Kidney glomerular epithelial cell (primary cell): ENCODE measurements at places on chromosomes 5 and 9.

DNA sequence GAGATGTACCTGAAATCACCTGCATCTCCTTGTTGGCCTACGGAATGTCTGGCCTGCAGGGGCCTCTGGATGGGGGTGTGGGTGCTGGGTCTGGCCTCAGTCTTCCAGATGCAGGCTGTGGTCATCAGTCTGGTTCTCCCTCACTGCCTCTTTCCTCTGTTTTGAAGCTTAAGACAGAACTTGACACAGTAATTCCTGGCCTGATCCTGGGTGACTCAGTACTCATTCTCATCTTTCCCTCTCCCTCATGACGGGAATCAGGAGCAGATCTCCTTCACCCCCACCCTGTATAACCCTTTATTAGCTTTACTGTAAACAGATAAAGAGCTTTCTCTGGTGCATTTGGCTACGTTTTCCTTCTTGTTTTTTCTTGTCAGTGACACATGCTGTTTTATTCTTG, 89.3 kb upstream of the ADAMTS16 start:
- peak; percentile 33 for DNase-seq

- no peak for DNase-seq
Observed at GRCh38 chr9:119905724-119906123, 536.5 kb upstream of the BRINP1 start.

GRCh38 chr9:35198191-35198590, 36.4 kb downstream of the UNC13B start:
- DNase-seq = no peak

DNA sequence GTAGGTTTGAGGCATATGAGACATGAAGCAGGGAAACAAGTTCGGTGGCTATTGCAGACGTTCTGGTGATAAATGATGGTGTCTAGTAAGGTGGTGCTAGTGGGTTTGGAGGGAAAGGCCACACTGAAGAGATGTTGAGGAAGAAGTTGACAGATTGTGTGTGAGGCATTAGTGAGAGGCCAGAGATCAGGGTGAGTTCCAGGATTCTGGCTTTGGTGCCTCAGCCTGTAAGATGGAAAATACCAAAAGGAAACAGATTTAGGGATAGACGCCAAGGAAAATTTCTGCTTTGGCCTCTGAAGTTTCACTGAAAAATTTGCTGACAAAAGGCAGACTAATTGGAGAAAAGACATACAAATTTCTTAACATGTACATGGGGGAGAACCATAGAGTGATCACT, 6.4 kb upstream of the PAIP1 start:
- DNase-seq = no peak

- DNase-seq = no peak
Observed at GRCh38 chr5:87141544-87141943, 126.1 kb upstream of the RASA1 start.

DNA sequence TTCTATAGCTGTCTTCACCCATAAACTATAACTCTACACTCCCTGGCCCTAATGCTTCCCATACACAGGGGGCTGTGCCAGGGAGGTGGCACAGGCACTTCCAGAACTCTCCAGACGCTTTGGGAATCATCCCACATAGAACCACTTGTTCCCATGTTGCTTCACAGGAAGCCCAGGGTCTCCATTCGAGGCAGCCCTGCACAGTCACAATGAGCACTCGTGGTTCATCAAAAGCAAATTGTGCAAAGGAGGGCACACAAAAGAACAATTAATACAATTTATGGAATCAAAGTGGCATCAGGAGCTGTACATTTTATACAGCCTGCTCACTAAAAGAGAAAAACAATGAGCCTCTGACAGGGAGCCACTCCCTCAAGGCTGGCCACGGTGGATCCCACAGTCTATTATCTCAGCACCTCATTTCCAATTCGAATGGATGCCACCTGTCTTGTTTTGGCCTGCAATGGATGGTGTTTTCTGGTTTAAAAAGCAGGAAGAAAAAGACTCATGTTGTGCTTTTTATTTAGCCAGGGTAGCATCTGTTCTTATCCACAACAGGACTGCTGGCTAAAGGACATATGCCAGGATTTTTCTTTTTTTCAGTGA, 354.8 kb downstream of the ENC1 start:
- DNase-seq = no peak

GRCh38 chr5:170132269-170132975, 26.7 kb downstream of the FOXI1 start:
- peak; percentile 21 for DNase-seq

DNA sequence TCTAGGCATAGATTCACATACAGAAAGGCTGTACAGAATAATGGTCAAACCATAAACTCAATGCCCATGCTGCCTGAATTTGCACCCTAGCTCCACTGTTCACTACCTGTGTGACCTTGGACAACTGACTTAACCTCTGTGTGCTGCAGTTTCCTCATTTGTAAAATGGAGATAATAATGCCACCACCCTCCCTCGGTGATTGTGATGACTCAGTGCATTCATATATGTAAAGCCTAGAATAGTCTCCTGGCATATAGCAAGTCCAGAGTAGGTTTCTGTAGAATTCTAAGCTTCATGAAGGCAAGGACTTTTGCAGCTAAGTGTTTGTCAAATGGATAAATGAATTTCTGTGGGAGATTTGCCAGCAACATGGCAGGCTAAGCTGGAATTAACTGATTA, 297.8 kb upstream of the NR4A3 start:
- no peak for DNase-seq

DNA sequence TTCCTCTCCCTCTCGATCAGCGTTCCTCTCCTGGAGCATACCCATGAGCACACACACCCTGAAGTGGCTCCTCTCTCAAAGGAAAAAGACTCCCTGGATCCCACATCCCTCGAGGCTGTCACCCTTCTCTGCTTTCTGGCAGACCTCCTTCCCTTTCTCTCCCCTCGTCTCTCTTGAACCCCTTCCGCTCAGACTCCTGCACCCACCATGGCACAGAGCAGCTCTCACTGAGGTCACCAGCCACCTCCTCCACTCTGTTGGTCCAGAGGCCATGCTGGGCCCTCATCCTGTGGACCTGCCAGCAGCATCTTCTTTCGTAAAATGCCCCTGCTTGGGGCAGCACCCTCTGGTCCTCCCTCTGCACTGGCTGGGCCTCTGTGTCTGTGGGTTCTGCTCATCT, 5.7 kb downstream of the B4GALT7 start:
- no peak for DNase-seq

- DNase-seq = peak; percentile 21
Observed at GRCh38 chr9:79129865-79130480, 441.8 kb upstream of the TLE4 start.

GRCh38 chr5:95960667-95961616, 709 bp downstream of the ELL2 start:
- DNase-seq = peak; percentile 70

DNA sequence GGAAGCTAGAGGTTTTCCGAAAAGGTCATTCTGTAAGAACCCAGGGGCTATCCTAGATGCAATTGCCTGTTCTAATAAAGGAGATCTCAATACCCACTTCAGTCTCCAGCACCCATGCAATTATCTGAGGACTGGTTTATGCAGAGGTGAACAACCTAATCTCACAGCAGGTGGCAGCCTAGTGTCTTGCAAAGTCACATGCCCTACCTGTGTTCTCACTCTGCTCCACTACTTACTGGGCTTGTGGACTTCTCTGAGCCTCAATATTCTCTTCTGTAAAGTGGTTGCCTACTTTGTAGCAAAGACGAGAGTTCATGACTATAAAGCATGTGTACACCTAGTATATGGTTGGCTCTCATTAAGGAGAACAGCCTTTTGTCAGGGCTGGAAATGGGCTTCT, 21.0 kb upstream of the ALDH1B1 start:
- peak; percentile 56 for DNase-seq

DNA sequence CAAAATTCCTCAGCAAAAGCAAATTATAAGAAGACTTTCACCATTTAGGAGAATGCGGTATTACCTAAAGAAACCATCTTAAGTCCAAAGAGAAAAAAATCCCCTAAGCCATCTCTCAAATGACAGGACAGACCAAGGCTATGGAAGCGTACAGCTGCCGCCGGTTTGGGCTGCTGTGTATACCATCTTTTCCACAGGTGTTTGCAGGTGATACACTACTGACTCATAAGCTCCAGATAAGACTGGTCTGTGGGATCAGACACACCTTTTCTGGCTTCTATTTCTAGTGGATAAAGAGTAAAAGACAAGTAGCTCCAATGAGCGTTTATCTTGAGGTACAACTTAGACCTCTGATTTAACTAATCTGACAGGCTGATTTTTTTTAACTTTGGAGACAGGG, 7.7 kb downstream of the CDKN2AIPNL start:
- DNase-seq = no peak

- no peak for DNase-seq
Observed at GRCh38 chr5:158531860-158532259, 567.9 kb downstream of the EBF1 start.

DNA sequence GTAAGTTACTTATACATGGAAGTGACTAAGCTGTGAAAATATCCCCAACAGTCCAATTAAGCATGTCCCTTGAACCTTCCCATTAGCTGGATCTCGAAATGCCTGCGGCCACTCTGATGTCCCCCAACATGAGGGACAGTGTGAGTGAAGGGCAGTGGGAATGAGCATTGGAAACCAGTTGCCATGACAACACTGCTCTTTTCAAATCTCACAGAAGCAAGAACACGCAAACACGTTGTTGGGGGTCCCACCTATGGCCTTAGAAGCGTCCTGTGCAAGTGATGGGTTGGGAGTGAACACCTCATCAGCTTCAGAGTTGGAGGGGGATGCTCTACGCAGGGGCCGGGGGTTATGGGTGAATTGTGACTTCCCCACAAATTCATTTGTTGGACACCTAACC, 205.9 kb downstream of the NXNL2 start:
- no peak for DNase-seq

GRCh38 chr5:10524376-10525123, 39.3 kb upstream of the ANKRD33B start:
- no peak for DNase-seq

DNA sequence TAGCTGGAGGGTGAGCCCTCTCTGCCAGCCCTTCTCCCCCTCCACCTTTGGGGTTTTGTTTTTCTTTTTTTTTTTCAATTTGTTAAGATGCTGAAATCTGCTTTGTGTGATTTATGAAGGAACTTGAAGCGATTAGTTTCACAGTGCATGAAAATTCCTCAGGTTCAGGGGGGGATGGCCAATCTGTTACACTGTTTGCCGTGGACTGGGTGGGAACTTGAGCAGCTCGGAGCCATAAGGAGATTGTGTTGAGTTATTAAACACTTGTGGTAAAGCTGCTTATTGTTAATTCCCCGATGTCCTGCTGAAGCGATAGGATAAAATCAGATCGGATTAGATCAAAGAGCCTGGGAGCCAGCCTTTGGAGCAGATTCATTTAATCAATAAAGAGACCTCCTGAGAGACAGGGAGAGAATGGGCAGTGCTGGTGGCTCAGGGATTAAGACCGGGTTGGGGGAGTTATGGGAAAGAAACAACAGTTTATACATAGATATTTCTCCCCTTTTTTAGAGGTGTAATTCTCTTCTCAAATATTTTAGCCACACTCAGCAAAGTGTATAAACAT, 105.8 kb upstream of the SPATA31D4 start:
- peak; percentile 36 for DNase-seq

DNA sequence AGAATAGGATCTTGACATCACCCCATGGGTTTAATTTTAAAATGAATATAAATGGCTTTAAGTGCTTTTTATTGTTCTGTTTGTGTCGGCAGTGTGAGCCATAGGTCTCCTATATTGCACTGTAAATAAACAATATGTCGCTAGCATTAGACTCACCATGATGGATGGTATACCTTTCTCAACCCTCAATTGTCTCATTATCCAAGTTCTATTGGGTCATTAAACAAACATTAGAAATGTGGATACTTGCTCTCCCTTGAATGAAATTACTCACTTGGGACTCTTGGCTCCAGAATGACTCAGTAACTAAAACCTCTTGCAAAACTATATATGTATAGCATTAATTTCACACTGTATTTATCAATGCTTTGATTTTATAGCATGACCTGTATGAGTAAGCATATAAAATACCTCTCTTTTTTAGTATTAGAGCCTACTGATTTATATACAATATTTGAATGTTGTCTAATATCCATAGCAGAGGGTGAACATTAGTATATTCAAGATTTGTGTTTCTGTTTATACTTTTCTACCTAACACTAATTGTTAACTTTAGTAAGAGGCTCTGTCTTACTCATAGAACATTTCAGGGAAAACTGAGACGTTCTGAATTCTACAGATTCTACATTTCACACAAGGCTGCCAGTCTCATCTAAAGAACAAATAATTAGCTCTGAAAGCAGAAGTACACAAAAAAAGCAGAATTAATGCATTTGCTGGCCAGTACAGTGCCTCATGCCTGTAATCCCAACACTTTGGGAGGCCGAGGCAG, 303.8 kb upstream of the PRR16 start:
- no peak for DNase-seq

- DNase-seq = no peak
Observed at GRCh38 chr9:87478226-87478992, 19.3 kb upstream of the DAPK1 start.

DNA sequence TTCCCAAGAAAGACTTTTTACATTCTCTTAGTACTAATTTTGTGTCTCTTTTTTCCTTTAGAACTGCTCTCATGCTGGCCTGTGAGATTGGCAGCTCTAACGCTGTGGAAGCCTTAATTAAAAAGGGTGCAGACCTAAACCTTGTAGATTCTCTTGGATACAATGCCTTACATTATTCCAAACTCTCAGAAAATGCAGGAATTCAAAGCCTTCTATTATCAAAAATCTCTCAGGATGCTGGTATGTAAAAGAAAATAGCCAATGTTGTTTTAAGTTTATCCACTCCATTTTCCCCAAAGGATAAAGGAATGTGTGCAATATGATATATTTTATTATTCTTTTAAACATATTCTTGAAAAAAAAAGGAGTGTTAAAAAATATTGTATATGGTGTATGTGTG, 27.3 kb upstream of the TTC23L start:
- no peak for DNase-seq

GRCh38 chr9:115107701-115108100, 10.3 kb downstream of the TNC start:
- DNase-seq = no peak

DNA sequence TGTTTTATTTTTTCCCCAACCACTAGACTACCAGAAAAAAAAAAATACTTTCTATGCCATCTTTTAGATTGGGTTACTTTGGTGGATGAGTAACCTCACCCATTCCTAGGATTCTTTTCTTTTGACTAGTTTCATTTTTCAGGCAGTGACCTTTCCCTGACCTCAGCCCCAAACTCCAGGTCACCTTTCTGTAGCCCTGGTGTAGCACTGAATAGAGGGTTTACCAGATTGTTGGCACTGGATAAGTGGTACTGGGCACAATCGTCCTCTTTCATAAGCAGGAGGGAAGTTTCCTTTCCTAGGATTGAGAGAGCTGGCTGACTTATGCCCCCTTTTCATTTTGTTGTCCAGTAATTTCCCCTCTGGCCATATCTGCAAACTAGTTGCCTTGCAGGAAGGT, 169.4 kb upstream of the TMEM161B start:
- peak; percentile 68 for DNase-seq

DNA sequence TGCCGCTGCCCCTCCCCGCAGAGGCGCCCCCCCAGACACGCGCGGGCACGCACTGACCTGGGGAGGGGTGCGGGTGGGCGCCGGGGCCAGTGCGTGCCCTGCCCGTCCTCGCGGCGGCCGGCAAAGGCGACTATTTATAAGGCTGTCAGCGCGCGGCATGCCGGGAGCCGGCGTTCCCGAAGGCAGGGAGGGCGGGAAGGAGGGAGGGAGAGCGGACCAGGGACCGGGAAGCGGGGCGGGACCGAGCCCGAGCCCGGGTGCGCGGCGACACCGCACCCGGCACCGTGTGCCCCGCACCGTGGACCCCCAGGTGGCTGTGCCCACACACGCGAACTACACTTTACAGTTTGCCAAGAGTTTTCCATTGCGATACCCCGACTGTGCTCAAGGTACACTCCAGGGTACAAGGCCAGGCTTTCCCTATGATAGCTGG, at the start of gene AK1:
Gene AK1 (minus strand): TSS at position 110 of the 433 bp plus-strand sequence. CDS start 3,058 bp downstream, outside the sequence.
- peak; percentile 26 for DNase-seq
